ENCODE measurements at places on chromosomes 3 and 15. TPM values are rescaled to one million over a fixed set of nuclear protein-coding genes. Genes with fewer than 3 reads are reported as not detected.

Gene POLQ
- total RNA-seq: 0.56 TPM

Gene NAALADL2
- 9.8 TPM for total RNA-seq

Gene CCR2
- total RNA-seq: 15.8 TPM

Gene GOLGA6B
- total RNA-seq: not detected

DNA sequence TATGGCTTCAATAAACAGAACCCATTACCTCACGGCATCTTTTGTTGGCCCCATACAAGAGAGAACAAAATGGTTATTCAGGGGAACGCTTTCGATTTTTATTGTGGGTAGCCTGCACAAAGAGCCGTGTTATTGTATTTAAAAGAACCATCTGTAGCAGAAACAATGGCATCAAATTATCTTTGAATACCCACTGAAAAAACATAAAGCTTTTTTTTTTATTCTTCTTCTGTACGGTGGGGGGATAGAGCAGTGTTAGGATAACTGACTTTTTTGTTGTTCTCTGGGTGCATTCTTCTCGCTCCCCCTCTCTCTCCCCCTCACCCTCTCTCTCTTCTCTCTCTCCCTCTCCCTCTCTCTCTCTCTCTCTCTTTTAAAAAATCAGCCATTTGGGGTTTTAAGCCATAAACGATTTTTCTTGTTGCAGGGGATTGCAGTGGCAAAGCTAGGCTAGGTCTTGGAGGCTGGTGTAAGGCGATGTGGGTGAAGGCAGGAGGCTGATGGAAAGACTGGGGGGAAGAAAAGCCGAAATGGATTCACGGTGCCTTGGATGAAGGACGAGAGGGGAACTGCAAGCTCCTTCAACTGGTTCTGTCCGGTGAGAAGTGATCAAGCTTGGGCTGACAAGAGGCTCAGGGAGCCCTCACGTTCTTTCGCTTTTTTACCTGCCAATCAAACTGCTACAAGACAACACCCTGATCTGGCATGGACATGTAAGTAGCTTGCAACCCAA lies 12.4 kb upstream of the SOX2 start:
- no peak overlapping the region for H3K4me3 ChIP-seq
- peaks cover 39% of the 10 kb centered on the region for H3K4me1 ChIP-seq
- no peak overlapping the region for H3K27ac ChIP-seq
- peaks cover 95% of the 10 kb centered on the region for H3K27me3 ChIP-seq
- no peak for DNase-seq

DNA sequence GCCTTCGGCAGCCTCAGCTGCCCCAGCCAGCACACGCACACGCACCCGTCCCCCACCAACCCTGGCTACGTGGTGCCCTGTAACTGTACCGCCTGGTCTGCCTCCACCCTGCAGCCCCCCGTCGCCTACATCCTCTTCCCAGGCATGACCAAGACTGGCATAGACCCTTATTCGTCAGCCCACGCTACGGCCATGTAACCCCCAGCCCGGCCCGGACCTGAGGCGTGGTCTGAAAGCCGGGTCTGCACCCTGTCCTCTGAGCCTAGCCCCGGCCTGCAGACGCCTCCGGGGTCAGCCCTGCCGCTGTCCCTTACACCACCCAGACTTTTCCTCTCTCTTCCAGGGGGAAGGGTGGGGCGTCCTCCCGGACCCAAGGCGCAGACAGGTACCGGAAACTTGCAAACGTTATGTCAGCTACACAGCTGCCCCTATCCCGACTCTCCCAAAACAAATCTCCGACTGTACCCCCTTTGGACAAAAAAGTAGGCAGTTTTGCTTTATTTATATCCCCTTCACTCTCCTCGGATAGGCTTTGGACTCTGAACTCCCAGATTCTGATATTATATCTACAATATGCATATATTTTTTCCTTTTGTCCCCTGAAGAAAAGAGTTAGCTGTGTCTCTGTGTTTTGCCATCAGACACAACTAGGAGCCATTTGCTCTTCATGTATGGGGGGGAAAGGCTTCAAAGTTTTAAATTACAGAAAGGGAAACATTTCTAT lies 1.4 kb downstream of the SOX14 start:
- H3K4me1 ChIP-seq: peaks cover 40% of the 10 kb centered on the region
- H3K27me3 ChIP-seq: peaks cover 100% of the 10 kb centered on the region
- no peak overlapping the region for H3K4me3 ChIP-seq

- H3K4me3 ChIP-seq: no peak overlapping the region
- H3K4me1 ChIP-seq: peaks cover 72% of the 10 kb centered on the region
- no peaks in the 10 kb centered on the region for H3K36me3 ChIP-seq
- no peaks in the 10 kb centered on the region for H3K27me3 ChIP-seq
Observed at GRCh38 chr3:129610276-129610675, 3.8 kb upstream of the PLXND1 start.
